Activated T-helper 1 cell treated with Interleukin-2 at 50 U/mL for 16 hours (primary cell): ENCODE measurements at places on chromosomes 5 and 9.

DNA sequence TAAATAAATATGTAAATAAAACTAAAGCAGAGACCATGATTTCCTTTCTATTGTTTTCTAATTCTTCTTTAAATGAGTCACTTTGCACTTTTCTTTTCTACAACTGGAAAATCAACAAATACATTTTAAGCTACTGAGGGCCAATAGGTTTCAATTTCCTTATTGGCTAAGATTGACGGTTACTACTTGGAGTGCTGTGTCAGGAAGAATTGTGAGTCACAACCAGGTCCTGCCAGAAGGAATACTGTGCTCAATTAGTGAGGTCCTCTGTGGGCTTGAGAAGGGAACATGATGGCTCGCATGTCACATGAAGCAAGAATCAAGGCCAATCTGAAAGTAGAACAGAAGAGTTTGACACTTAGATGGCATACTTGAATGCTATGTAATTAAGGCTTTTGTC lies 110.8 kb downstream of the HMHB1 start:
- no peak for DNase-seq

- DNase-seq = no peak
Observed at GRCh38 chr5:89972901-89973300, 436.7 kb downstream of the CETN3 start.

DNA sequence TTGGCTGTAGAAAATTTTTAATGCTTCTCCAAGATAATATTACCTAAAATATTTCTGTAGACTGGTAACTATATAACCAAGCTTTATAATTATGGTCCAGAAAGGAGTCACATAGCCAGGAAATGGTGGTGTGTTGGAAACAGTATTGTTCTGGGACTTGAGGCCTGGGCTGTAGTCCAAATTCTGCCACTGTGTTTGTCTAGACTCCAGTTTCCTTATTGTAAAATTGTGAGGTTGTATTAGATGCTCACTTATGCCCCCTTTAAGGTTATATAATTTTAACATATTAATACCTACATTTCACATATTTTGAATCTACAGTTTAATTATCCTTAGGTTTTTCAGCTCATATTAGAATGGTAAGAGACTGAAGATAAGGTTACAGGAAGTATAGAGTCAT lies 42.4 kb downstream of the STX17 start:
- DNase-seq = no peak

- DNase-seq = no peak
Observed at GRCh38 chr5:150510460-150511263, 2.7 kb downstream of the NDST1 start.

- DNase-seq = no peak
Observed at GRCh38 chr9:69249337-69249736, 75.3 kb downstream of the TJP2 start.

- DNase-seq = no peak
Observed at GRCh38 chr5:139631520-139632165, 16.5 kb upstream of the CXXC5 start.

GRCh38 chr9:123943671-123944070 lies 13.7 kb upstream of the DENND1A start:
- no peak for DNase-seq
